GM12891 (cell line): ENCODE measurements at places on chromosomes 2 and 18.
A peak's percentile ranks its signal among the peaks of the same experiment; 100 is the strongest.

- no peak for DNase-seq
Measured at GRCh38 chr2:159639712-159640111, 23.4 kb upstream of the BAZ2B start.

GRCh38 chr2:12661489-12661888, 55.2 kb upstream of the TRIB2 start:
- no peak for DNase-seq

DNA sequence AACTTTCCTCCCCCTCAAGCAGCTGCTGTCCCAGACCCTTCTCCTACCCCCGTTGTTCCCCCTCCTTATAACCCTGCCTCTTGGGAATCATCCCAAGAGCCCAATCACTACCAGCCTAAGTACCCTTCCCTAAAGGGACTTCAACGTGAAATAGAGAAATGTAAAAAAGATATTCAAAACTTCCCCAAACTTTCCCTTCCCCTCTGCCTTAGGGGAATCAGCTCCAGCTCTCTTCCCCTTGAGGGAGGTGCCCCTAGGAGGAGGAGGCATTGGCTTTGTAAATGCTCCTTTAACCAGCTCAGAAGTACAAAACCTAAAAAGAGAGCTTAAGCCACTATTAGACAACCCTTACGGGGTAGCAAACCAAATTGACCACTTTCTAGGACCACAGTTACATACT, 10.6 kb upstream of the SAP130 start:
- DNase-seq: no peak

DNA sequence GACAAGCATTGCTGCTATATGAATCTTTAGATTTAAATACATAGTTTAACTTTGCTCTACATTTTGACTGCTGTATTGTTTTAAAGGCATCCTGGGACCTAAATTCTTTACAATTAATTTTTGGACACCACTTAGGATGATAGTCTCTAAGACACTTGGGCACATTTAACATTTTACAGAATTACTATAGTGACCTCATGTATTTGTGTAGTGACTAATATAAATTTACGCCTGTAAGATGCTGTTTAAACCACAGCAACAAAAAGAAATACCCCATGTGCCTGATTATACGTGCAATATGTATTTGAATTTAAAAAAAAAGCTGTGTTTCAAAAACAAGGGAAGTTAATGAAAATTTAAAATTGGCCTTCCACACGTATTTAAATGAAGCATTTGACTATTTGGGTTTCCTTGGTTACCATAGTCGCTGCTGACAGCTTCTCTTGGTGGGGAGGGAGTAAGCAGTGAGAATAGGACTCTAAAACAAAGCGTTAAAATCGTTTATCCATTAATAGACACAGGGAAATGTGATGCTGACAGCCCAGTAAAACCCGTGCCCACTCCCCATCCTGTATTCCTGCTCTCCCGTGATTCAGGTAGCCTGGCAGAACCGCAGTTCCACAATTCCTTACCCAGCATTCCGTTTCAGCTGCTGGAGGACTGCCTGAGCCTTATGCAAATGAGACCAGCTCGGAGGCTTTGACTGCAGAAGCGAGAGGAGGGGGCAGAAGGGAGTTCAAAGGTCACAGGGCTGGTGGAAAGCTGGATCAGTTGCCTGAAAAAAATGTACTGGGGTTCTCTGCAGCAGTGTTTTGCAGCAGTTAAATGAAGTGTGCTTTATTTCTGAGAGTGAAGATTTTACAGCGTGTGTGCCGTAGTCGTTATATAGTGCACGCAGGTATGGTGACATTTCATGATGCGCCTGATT, 104.3 kb downstream of the CSRNP3 start:
- DNase-seq: no peak

GRCh38 chr18:22872900-22873537, 60.1 kb upstream of the RBBP8 start:
- no peak for DNase-seq

DNA sequence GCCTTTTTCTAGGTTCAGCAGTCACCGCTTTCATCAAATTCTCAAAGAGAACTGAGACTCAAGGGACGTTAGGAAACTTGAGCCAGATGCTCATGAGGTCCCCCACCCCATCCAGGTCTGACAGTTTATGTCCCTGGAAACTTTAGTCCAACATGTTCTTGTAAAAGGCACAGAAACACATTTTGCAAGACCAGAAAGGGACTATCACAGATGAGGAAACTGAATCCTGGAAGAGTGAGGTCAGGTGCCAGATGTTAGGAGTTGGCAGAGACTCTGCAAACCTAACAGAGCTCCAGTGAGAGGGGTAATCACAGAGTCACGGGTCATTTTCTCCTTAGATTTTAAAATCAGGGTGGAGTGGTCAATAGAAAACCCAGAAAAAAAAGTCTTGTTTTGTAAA, 76.6 kb downstream of the RDH14 start:
- DNase-seq: no peak

- no peak for DNase-seq
Measured at GRCh38 chr2:30433541-30434299, 13.3 kb upstream of the LCLAT1 start.

DNA sequence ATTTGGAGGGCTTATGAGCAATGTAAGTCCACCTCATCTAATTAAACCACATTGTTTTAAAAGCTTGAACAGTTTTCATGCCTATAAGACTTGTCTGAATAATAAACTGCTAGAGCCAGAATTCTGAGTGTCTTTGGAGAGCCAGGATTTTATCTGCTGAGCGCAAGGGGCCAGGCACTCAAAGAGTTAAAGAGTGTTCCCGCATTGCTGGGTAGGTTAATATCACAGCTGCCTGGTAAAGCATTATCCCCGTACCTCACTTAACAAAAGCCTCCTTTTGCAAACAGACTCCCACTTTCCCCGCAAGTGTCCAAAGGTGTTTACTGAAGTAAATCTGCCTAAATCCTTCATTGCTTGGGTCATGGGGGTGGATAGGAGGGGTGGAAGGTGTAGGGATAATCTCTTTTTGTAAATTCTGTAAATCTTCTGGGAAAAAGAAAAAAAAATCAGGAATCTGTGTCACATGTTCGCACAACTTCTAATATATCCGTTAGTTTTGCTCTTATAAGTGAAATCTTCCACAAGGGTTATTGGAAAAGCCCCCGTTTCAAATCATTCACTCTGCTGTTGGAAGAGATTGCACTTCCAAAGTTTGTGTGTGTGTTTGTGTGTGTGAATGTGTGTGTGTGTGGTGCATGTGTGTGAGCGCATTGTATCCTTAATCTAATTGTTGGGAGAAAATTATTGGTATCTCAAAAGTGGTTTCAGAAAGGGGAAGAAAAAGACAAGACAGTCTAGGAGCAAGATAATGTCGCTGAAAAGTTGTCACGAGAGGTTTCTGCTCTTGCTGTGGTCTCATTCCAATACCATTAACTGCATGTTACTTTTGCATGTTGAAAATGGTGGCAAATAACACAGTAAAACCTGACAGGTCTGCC, 10.7 kb downstream of the ZEB2 start:
- DNase-seq: no peak

DNA sequence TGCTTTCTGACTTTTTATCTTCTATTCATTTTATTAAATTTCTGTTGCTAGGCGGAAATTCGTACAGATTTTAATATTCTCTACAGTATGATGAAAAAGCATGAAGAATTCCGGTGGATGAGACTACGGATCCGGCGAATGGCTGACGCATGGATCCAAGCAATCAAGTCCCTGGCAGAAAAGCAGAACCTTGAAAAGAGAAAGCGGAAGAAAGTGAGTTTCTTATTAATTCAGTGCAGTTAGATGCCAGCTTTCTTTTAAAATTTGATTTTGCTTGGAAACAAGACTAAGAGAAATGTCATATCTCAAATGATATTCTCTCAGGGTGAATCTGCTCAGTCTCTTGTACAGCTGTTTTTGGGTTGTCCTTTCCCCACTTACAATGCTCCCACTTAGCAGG, 84.3 kb downstream of the MGAT5 start:
- DNase-seq: no peak

DNA sequence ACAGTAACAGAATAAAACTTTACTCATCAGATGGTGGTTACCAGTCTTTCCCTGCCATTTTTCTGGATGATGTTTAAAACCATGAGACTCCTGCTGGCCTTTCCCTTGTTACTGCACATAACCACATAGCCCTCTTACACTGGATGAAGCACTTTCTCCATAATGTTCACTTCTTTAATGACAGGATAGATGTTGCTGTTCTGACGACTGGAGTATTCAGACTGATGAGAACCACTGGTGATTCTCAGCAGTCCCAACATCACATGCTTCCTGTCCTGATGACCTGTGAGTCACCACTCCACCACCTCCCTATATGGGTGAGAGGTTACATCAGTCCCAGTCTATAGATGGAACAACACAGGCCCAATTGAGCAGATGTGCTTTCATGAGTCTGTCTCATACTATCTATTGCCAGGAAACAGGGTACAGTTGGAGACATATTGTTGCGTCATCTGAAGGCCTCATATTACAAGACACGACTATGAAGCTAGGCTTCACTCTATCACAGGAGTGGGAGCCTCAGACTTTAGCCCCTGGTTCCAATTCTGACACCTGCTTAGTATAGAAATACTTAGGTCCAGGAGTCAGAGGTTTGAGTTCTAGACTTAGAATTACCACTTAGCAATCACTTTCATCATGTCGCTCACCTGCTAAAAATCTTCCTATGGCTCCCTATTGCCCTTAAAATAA, 145.7 kb upstream of the KLF7 start:
- DNase-seq: no peak

DNA sequence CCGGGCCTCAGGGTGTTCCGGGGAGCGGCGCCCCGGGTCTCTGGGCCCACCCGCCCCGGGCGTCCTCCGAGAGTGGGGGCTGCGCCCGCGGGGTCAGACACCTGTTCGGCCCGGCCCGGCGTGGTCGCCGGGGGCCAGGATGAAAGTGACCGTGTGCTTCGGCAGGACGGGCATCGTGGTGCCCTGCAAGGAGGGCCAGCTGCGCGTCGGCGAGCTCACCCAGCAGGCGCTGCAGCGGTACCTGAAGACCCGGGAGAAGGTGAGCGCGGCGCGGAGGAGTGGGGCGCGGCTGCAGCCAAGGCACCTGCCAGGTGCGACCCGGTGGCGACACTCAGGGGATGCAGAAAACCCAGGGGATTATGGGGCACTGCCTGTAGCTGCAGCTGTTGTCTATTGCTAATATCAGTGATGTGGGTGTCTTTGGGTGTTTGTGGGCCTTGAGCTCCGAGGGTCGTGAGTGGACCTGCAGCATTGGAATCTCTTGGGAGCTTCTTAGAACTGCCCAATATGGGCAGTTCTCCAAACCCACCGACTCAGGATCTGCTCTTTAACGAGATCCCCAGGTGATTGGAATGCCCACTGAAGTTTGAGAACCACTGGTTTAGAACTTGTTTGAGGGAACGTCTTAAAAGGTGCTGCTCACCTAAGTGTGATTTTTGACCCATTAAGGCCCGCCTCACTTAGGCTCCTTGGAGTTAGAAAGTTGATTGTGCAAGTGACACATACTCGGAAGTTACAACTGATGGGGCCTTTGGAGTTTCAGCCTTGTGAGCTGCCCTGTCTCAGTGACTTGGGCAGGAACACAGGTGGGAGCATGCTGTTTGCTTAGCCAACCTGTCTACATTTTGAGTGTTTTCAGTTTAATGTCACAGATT, 823 bp downstream of the PARD3B start:
- peak; percentile 1 for DNase-seq
